Activated CD8-positive, alpha-beta memory T cell treated with anti-CD3 and anti-CD28 coated beads for 1 hour (primary cell): ENCODE measurements at places on chromosomes 4 and X.

- no peak for DNase-seq
Measured at GRCh38 chr4:6768539-6768905, 14.0 kb upstream of the KIAA0232 start.

- DNase-seq, result no peak
Measured at GRCh38 chr4:117740736-117741135, 293.6 kb upstream of the NDST3 start.

DNA sequence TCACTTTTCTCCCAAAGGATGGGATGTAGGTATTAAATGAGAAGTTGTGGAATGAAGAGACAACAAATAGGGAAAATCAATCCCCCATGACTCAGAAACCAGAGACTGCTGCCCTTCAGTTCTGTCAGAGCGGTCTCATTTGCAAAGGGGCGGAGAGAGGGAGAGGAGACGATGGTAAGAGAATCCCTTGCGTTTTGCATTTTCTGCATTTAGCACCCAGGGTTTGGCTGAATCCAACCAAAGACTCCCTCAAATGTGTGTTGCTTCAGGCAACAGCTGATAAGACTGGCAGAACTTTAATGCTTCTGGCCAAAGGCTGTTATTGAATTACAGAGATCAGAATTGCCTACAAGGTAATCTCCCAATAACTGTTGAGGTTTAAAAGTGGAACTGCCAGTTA is 230.2 kb downstream of the EVC2 start:
- DNase-seq, result no peak

GRCh38 chrX:131588995-131589394 is 45.1 kb downstream of the OR13H1 start:
- no peak for DNase-seq
